Choroid plexus epithelial cell (primary cell): ENCODE measurements at places on chromosomes 5 and 9.

DNA sequence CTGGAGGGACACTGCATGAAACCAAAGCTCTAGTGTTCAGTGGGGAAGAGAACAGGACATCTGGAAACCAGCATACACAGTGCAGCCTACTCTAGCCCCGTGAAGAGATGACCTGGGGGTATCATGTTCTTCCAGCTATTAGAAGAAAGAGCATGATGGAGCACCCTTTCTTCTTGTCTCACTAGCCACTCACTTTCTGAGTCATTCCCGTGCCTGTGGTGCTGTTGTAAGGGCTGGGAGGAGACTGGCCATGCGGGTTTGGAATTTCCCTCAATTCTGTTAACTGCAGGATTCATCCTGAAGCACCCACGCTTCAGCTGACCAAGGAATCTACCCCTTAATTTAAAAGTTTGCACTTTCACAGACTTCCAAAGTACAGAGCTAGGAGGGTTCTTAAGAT, 137.0 kb downstream of the COL23A1 start:
- peak; percentile 40 for DNase-seq

- no peak for DNase-seq
Observed at GRCh38 chr5:116738615-116739261, 164.1 kb upstream of the SEMA6A start.

DNA sequence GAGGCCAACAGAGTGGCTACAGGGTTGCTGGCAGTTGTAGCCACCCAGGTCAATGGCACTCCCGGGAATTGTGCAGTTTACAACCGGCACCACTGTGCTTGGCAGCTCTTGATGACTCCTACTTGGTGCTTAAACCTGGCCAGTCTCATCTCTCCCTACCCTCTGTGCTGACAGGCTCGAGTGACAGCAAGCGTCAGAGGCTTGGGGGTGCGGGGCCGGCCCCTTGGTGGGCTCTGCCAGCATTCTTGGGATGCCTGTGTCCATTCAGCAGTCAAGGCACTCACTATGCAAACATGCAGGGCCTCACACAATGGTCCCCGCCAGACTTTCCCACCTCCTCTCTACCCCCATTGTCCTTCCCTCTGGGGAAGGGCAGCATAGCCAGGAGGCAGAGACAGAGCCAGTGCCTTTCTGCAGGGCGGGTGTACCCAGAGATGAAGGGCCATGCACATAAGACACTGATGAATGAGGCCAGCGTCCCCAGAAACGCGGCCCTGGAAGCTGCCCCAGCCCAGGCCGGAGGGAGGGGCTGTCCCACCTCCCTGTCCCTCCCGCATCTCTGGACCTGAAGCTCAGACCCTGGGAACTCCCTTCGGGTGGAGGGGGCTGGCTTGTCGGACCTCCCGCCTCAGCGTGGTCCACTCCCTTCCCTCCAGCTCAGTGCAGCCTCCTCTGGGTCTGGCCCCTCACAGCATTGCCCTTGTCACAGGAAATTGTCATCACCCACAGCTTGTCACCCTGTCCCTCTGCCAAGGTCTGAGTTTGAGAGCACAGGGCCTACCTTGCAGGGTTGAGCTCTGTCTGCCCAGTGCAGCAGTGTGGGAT, 26.4 kb upstream of the NOTCH1 start:
- peak; percentile 55 for DNase-seq

- DNase-seq: no peak
Observed at GRCh38 chr5:24643156-24643555, 1.6 kb downstream of the CDH10 start.

- DNase-seq: no peak
Observed at GRCh38 chr5:8213701-8214240, 344.8 kb downstream of the MTRR start.

DNA sequence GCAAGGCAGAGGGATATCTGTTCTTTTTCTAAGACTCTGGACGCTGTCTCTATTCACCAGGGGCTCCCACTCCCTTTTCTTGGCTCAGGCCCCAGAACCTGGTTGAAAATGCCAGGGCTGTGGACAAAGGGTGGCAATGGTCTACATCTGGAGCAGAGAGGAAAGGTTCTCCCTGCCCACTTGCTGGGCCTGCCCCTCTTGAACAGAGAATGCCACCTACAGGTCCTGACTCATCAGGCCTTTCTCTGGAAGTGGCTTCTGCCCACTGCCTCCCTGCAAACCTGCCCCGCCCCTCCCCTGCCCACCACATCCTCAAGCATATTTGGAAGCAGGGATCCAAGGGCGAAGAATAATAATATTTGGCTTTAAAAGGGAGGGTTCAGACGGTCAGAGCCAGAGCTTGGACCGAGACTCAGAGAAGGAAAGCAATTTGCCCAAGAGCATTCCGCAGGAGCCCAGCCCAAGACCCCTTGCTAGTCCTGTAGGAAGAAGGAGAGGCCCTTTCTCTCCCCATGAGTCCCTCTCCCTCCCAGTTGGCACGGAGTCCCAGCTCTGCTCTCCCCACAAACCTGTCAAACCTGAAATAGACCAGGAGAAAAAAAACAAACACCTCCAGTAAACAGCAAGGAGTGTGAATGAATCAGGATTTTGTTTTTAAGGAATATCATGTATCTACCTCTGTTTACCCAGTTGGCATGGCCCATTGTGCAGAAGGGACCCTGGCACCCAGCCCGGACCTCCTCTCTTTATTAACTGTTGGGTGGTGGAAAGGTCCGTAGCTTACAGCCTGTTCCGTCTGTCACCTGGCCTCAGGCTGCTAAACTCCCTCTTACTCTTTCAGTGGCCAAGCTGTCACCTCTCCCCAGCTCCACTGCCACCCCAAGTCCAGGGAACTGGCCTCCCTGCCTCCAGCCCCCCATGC, 37.7 kb upstream of the STXBP1 start:
- DNase-seq: no peak

- DNase-seq: no peak
Observed at GRCh38 chr5:142572006-142572405, 113.9 kb downstream of the FGF1 start.

DNA sequence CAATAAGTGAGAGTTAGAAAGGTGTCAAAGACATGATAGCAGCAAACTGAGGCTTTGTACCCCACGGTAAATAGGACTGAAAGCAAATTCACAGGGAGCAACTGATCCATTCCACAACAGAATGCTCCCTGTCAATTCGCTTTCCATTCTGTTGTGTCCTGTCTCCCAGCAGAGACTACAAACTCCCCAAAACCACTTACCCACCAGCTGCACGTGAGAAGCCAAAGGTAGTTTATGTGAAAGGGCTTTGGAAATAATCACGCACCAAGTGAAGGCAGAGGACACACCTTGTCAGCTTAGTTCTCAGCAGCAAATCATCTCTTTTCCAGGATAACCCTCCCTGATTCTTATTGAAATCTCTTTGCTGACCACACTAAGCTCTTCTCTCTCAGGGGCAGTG, 46.6 kb upstream of the IL17B start:
- DNase-seq: no peak

GRCh38 chr5:150778517-150779396, at the start of gene SMIM3:
Gene SMIM3 (plus strand): TSS chr5:150778757. CDS start chr5:150795441, 16,684 bp downstream.
- peak; percentile 73 for DNase-seq

- no peak for DNase-seq
Observed at GRCh38 chr5:100574716-100575115, 39.5 kb downstream of the FAM174A start.

DNA sequence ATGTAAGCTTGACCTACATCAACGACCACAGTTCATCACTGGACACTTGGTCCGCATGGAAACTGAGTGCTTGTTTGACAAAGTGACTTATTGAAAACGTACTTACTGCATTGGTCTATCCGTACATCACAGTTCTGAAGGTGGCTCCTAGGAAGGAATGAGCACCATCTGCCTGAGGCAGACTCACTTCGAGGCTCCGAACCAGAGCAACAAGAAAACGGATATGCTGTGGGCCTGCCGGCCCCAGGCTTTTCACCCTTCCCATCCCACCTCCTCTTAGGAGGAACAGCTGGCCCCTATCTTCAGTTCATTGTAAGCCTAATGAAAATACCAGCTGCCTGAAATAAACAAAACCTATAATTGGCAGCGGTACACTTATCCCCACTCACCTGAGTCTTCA, 67.2 kb upstream of the TSLP start:
- no peak for DNase-seq

DNA sequence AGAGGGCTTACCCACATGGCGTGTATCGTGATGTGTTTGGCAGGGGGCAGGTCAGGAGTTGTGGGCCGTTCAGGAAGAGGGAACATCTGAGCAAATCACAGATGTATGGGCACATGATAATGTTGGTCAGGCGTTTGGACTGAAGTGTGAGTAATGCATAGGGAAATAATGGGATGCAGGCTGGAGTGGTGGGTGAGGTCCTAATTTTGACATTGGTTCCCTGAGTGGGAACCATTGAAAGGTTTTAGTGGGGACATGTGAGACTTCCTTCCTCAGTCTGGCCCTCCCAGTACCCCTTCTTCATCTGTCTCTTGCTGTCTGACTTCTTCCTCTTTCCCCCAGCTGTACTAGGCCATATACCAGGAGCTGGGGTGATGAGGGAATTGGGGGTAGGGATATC, 7.6 kb downstream of the OTULIN start:
- DNase-seq: no peak

GRCh38 chr5:54440456-54440893, 15.0 kb upstream of the HSPB3 start:
- DNase-seq: no peak

DNA sequence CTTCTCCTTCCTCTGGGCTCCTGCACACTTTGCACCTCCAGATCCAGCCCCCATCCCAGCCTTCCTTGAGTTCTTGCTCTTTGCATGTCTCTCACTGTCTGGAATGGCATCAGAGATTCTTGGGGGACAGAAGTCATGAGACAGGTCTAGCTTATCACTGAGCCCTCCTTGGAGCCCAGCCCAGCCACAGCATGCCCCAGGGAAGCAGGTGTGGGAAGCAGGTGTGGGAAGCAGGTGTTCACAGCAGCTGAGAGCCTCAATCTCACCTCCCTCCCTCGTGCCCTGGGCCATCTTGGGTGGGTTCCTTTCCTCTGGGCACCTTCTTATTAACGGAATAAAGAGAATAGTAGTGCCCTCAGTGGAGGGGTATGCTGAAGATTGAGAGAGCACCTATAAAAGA, 27.2 kb downstream of the SLC6A7 start:
- DNase-seq: no peak

- DNase-seq: peak; percentile 23
Observed at GRCh38 chr9:114580609-114581193, 6.9 kb upstream of the ATP6V1G1 start.

DNA sequence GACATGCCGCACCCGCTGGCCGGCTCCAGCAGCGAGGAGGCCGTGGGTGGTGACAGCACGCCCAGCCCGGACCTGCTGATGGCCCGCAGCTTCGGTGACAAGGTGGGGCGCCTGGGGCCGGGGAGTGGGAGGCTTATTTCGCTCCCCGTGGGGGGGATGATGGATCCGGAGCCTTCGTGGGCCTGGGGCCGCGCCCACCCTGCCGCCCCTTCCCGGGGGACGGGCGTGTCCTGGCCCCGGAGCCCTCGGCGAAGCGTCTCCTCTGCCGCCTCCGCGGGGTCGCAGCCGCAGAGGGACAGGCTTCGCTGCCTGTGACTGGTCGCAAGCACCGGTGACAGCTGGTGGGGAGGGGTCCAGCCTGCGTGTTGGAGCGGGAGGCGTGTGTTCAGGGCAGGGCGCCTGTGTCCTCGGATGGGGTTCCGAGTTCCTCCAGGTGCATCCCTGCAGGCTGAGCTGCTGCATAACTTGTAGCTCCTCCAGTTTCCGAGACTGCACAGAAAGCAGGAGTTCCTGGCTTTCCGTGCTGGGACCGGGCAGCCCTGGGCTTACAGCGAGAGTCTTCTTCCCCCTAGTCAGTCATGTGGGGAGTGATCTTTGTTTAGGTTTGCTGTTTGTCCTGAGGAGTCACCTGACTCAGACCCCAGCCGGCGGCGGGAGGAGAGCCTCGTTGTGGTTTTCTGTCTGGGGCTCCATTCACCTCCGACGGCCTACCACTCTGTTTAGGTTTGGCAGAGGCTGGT, 666 bp downstream of the SNX30 start:
- DNase-seq: peak; percentile 92

- DNase-seq: peak; percentile 97
Observed at GRCh38 chr5:167982-168660, 23.2 kb upstream of the LRRC14B start.

GRCh38 chr9:110252509-110253139, 3.7 kb downstream of the TXN start:
- DNase-seq: peak; percentile 37

DNA sequence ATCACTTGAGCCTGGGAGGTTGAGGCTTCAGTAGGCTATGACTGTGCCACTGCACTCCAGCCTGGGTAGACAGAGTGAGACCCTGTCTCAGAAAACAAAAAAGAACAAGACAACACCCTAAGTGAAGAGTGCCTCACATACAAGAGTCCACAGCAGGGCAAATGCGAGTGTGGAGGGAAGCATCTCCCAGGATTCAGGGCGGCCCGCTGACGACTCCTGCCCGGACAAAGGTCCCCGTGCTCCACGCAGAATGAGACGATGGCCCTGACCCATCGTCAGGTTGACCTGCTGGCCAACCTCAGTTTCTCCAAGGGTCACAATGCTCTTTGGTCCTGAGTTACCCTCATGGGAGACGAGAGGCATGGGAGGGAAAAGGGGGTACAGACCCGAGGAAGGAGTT, 18.3 kb downstream of the MRNIP start:
- DNase-seq: no peak

DNA sequence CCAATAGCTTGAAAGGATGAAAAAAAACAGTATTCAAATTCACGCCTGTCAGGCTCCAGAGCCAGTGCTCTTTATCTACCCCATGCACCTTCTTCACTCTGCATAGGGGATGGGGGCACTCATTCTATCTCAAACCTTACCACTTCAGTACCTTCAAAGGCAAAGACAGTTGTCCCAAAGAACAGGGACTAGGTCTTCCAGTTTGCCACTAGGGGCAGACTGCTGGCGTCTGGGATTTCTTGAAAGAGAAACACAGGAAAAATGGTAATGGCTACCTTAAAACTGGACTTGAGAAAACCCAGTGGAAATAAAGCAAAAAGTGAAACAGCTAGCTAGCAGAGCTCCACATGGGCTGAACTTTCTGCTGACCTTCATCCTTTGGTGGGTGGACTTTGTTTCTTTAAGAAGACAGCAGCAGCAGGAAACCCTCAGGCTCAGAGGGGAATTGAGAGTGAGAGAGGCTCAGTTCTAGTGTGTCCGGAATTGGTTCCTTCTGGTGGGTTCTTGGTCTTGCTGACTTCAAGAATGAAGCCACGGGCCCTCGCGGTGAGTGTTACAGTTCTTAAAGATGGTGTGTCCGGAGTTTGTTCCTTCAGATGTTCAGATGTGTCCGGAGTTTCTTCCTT, 41.0 kb upstream of the SLC36A1 start:
- DNase-seq: peak; percentile 40

GRCh38 chr5:107513337-107514085, 157.2 kb downstream of the EFNA5 start:
- DNase-seq: peak; percentile 21
